ENCODE measurements at places on chromosomes 5 and 9. TPM values are rescaled to one million over a fixed set of nuclear protein-coding genes. Genes with fewer than 3 reads are reported as not detected.
A peak's percentile ranks its signal among the peaks of the same experiment; 100 is the strongest.

Gene SLC36A2
- total RNA-seq, result not detected

Gene ZBED3
- total RNA-seq, result 0.71 TPM

Gene ATP10B
- not detected for total RNA-seq

- DNase-seq, result peak; percentile 78
Measured at GRCh38 chr9:21709464-21710058, 92.9 kb upstream of the MTAP start.

- DNase-seq, result no peak
Measured at GRCh38 chr9:76987594-76988200, 31.8 kb upstream of the FOXB2 start.
